Aorta (tissue), 5 donors: ENCODE measurements at places on chromosomes 4 and X.
A peak's percentile ranks its signal among the peaks of the same experiment; 100 is the strongest.

DNA sequence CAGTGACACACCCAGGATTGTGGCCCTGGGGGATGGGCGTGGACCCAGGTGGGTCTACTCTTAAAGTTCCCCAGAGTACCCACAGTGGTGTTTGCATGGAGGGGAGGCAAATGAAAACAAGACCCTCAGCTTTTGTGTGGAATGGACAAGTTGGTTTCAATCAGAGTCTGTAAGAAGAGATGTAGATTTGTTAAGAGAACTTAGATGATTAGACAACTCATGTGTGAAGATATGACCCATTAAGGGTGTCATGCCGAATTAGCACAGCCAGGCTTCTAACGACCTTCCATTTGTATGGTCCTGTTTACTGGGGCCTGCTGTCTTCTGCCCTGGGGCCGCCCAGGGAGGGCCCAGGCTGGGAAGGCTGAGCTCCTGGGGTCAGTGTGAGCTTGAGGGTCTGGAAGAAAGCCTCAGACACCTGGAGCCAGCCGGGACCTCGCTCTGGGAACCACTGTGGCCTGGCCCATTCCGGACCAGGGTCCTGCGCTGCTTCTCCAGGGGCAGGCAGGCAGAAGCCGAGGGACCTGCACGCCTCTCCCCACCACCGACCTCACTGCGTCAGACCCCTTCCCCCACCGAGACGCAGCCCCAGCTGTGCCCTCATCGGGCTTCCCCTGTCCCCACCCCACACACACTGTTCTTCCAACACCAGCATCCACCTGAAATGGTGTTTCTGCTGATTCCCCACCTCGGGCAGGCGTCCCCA is 20.4 kb downstream of the UVSSA start:
- H3K27me3 ChIP-seq, result no peaks in the 10 kb centered on the region
- no peaks in the 10 kb centered on the region for H3K36me3 ChIP-seq
- H3K4me3 ChIP-seq, result no peak overlapping the region
- no peaks in the 10 kb centered on the region for H3K4me1 ChIP-seq

- H3K27ac ChIP-seq, result no peak overlapping the region
- no peaks in the 10 kb centered on the region for H3K27me3 ChIP-seq
- H3K4me1 ChIP-seq, result no peaks in the 10 kb centered on the region
- DNase-seq, result no peak
- no peak overlapping the region for H3K4me3 ChIP-seq
Observed at GRCh38 chr4:20840648-20841190, 140.5 kb downstream of the PACRGL start.

DNA sequence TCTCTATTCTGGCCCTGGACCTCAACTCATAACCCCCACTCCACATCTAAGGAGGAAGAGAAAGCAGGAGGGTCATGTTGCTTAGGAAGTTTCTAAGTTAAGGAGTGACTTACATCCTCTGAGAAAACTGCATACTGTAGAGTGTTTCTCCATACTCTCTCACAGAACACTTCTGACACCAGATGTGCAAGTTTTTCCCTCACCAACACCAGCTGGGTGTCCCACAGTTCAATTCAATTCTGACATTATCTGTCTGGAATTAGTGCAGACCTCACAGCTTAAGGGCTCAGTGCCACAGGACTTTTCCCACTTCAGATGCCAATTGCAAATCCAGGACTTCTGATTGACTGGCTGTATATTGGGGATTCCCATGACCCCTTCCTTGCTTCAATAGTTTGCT is 89.0 kb upstream of the SFRP2 start:
- no peak for DNase-seq
- no peaks in the 10 kb centered on the region for H3K36me3 ChIP-seq
- H3K27me3 ChIP-seq, result no peaks in the 10 kb centered on the region
- H3K4me3 ChIP-seq, result no peak overlapping the region

DNA sequence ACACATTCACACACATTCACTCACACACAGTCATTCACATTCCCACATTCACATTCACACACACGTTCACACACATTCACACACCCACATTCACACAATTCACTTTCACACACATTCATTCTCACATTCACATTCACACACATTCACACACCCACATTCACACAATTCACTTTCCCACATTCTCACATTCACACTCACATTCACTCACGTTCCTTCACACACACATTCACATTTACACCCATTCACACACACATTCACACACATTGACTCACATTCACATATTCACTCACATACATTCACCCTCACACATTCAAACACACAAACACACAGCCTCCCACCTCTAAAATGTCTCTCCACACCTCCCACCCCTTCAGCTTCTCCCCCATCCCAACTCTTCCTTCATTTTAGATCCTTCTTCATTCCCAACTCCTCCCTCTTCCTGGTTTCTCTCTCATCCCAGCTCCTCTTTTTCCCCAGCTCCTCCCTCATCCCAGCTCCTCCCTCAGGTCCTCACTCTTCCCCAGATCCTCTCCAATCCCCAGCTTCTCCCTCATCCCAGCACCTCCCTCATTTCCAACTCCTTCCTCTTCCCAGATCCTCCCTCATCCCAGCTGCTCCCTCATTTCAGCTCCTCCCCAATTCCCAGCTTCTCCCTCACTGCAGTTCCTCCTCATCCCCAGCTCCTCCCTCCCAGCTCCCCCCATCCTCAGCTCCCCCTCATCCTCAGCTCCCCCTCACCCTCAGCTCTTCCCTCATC is 111.0 kb downstream of the FAM53A start:
- H3K27me3 ChIP-seq, result no peaks in the 10 kb centered on the region
- H3K27ac ChIP-seq, result no peak overlapping the region
- H3K4me1 ChIP-seq, result no peaks in the 10 kb centered on the region
- peak; percentile 8 for DNase-seq
- no peak overlapping the region for H3K4me3 ChIP-seq

- no peak for DNase-seq
- H3K36me3 ChIP-seq, result no peaks in the 10 kb centered on the region
- no peaks in the 10 kb centered on the region for H3K27me3 ChIP-seq
- no peak overlapping the region for H3K4me3 ChIP-seq
Observed at GRCh38 chrX:287670-288069, 6.5 kb downstream of the PLCXD1 start.

GRCh38 chrX:48683411-48683982 is at the start of gene WAS:
Gene WAS, plus strand, starts transcription at chrX:48683799. Its CDS starts 55 bp downstream, at chrX:48683854.
- no peak within 1 kb of the TSS for H3K4me3 ChIP-seq
- no peak within 1 kb of the TSS for H3K27ac ChIP-seq
- H3K27me3 ChIP-seq, result no peaks in the 10 kb centered on the region
- H3K4me1 ChIP-seq, result no peaks in the 10 kb centered on the region

- no peaks in the 10 kb centered on the region for H3K27me3 ChIP-seq
- no peak overlapping the region for H3K4me3 ChIP-seq
- H3K4me1 ChIP-seq, result no peaks in the 10 kb centered on the region
- no peaks in the 10 kb centered on the region for H3K36me3 ChIP-seq
Observed at GRCh38 chrX:133374874-133375387, 40.4 kb downstream of the GPC4 start.
